Tibial nerve (tissue), 4 donors: ENCODE measurements at places on chromosomes 12 and 14.
A peak's percentile ranks its signal among the peaks of the same experiment; 100 is the strongest.

DNA sequence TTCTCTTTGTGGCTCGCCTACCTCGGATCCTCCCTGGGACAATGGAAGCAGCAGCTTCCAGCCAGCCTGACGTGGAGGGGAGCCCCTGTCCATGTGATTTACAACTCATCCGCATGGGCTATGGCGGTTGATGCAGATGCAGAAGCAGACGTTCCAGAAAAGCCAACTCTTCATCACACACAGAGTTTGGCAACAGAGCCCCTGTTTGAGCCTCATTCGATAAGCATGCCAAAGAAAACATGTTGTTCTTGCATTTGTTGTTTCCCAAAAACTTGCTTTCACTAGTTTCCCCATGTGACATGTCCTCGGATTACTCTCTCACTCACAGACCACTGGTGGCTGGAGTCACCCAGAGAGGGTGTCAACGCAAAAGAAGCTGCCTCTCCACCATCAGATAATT lies 16.4 kb upstream of the TC2N start:
- peaks cover 34% of the 10 kb centered on the region for H3K36me3 ChIP-seq
- H3K4me1 ChIP-seq = peaks cover 9% of the 10 kb centered on the region
- peak; percentile 62 for DNase-seq
- peak overlapping the region; percentile 72 for H3K27ac ChIP-seq
- H3K4me3 ChIP-seq = no peak overlapping the region
- no peaks in the 10 kb centered on the region for H3K27me3 ChIP-seq

- no peaks in the 10 kb centered on the region for H3K36me3 ChIP-seq
- no peak overlapping the region for H3K4me3 ChIP-seq
- no peak for DNase-seq
- H3K27ac ChIP-seq = no peak overlapping the region
- H3K27me3 ChIP-seq = no peaks in the 10 kb centered on the region
- H3K4me1 ChIP-seq = no peaks in the 10 kb centered on the region
Measured at GRCh38 chr14:101467181-101467926, 93.9 kb upstream of the DIO3 start.

GRCh38 chr12:131682510-131682895 lies 28.4 kb upstream of the SFSWAP start:
- H3K36me3 ChIP-seq = no peaks in the 10 kb centered on the region
- H3K4me1 ChIP-seq = no peaks in the 10 kb centered on the region
- no peak overlapping the region for H3K4me3 ChIP-seq
- no peak overlapping the region for H3K27ac ChIP-seq
- H3K27me3 ChIP-seq = peaks cover 20% of the 10 kb centered on the region

GRCh38 chr14:46197856-46198255 lies 453.7 kb downstream of the RPL10L start:
- no peaks in the 10 kb centered on the region for H3K4me1 ChIP-seq
- DNase-seq = no peak
- no peaks in the 10 kb centered on the region for H3K36me3 ChIP-seq

GRCh38 chr12:50533203-50533584 lies 28.4 kb downstream of the DIP2B start:
- H3K27me3 ChIP-seq = no peaks in the 10 kb centered on the region
- no peak for DNase-seq
- H3K36me3 ChIP-seq = no peaks in the 10 kb centered on the region
- no peak overlapping the region for H3K4me3 ChIP-seq
- no peak overlapping the region for H3K27ac ChIP-seq

GRCh38 chr14:77902811-77903210 lies 102.9 kb downstream of the ADCK1 start:
- H3K36me3 ChIP-seq = peaks cover 53% of the 10 kb centered on the region
- DNase-seq = no peak
- no peak overlapping the region for H3K4me3 ChIP-seq
- H3K27ac ChIP-seq = no peak overlapping the region
